A172 (cell line): ENCODE measurements at places on chromosomes 16 and 17. TPM values are rescaled to one million over a fixed set of nuclear protein-coding genes. Genes with fewer than 3 reads are reported as not detected.

DPEP3 gene
- total RNA-seq = not detected in 2 replicates

DNA sequence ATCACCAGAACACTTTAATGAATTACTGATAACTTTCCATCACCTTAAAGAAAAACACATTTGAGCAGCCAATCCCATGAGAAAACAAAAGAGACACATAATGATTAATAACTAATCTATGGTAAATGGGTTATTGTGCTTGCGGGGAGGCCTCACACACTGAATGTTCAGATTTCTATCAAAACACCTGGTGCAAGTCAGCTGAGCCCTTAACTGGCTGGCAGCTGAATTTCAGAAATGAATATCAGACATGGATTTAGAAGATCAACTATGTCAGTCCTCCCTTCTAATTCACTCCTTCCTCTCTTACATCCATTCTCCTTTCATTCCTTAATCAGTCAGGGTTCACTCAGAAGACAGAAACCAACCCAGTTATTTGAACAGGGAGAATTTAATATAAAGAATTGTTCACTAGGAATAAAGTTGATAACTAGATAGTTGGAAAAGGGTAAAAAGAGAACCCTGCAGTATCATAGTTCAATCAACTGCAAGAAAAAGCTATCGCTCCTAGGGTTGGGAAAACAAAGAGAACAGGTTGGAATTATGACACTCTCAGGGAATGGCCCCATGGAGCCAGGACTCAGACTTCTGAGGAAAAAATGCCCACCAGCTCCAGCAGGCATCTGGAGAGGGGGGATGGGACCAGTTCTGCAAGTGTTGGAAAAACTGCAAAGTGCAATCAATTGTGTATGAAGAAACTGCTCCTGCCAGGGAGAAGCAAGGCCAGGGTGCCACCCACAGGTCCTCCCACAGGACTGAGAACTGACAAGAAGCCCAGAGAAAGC lies 577.1 kb upstream of the CDH5 start:
- no peak for DNase-seq

C17orf67 gene
- total RNA-seq = 0.76 and 1.8 TPM in 2 replicates

CFAP97D1 gene
- 0.24 TPM in 1 of 2 replicates, not detected in the other for total RNA-seq

GRCh38 chr16:48524348-48525200 lies 85.4 kb downstream of the N4BP1 start:
- no peak for DNase-seq

DNA sequence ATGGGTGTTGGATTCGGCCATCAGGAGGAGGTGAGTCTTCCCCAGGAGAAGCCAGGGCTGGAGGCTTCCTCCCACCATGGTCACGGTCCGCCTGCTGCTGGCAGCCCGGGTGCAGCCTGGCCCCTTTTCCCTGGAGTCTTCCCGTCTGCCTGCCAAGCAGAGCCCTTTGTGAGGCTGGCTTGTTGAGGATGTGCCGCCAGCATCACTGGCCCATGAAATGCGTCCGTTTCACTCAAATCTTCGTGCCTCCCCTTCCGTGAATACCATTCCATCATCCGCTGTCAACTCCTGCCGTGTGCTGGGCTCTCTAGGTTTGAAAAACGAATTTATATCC lies 9.6 kb downstream of the VPS4A start:
- DNase-seq = no peak

GRCh38 chr17:2397247-2398171 lies 3.4 kb downstream of the MNT start:
- DNase-seq = no peak

DNA sequence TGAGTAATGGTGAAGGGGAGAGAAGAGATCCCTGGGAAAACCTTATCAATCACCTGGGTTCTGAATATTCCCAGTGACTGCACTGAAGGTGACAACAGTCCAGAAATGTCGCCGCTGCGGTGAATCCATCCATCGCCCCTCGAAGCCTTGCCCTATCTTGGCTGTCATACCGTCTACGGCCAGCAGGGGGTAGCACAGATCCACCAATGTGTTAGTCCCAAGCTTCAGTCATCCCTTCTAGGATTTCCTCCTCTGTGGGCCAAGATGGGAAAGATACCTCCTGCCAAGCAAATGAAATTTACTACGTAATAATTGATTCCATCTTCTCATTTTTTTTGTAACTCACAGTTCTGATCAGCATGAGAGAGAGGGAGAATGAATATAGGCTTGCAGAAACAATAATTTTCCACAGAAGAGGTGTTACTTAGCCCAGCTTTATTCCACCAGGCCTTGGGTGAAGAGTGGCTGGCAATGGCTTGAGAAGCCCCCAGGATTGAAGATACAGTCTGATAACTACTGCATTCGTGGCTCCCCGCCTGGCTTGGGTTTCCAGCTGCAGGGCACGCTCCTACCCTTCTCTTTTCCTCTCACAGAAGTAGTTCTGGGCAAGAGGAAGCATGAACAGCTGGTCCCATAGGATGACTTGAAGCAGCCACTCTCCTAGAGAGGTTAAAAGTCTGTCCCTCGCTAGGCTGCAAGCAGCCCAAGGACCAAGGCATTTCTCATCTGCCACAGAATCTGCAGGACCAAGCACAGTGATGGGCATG lies 2.6 kb upstream of the FMNL1 start:
- peak; percentile 75 for DNase-seq

- no peak for DNase-seq
Measured at GRCh38 chr17:45226576-45226975, 4.9 kb downstream of the FMNL1 start.

TMIGD1 gene
- not detected in 2 replicates for total RNA-seq

- peak; percentile 80 for DNase-seq
Measured at GRCh38 chr16:50266337-50267091, at the start of gene ADCY7. Gene ADCY7, plus strand, starts transcription at chr16:50266551. Its CDS starts 21,629 bp downstream, at chr16:50288180.

GRCh38 chr17:29214215-29215146 lies 32.2 kb upstream of the CRYBA1 start:
- no peak for DNase-seq

DNA sequence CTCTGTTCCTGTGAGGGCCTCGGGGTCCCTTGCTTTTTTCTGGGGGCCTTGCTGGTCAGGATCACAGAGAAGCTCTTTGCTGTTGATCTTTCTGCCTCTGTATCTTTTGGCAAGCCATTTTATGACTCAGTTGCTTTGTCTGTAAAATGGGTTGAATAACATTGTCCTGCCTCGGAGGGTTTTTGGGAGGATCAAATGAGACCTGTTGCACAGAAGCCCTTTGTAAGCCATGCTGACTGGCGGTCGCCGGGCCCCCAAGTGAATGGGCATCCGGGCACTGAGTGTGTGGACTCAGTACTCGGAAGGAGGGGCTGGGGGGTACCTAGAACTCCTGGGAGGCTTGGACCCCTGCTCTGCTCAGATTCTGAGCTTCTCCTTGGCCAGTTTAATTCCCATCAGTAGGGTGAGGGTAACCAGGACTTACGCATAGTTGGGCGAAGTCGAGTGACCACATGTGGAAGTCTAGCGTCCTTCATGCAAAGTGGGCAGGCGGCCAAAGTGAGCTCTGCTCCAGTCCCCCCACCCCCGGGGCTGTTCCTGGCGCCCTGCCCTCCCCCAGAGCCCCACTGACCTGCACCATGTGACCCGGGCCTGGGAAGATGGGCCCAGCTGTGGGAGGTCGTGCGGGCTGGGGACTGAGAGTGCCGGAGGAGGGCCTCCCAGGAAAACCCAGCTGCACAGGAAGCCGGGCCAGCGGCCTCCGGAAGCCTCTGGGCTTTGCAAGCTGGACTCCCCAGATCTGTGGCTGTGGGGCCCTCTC lies 284.0 kb downstream of the SEC14L1 start:
- peak; percentile 86 for DNase-seq

GRCh38 chr17:2695243-2695960 lies 16.2 kb downstream of the CLUH start:
- DNase-seq = no peak

QRICH2 gene
- total RNA-seq = 2.1 and 2.8 TPM in 2 replicates

DNA sequence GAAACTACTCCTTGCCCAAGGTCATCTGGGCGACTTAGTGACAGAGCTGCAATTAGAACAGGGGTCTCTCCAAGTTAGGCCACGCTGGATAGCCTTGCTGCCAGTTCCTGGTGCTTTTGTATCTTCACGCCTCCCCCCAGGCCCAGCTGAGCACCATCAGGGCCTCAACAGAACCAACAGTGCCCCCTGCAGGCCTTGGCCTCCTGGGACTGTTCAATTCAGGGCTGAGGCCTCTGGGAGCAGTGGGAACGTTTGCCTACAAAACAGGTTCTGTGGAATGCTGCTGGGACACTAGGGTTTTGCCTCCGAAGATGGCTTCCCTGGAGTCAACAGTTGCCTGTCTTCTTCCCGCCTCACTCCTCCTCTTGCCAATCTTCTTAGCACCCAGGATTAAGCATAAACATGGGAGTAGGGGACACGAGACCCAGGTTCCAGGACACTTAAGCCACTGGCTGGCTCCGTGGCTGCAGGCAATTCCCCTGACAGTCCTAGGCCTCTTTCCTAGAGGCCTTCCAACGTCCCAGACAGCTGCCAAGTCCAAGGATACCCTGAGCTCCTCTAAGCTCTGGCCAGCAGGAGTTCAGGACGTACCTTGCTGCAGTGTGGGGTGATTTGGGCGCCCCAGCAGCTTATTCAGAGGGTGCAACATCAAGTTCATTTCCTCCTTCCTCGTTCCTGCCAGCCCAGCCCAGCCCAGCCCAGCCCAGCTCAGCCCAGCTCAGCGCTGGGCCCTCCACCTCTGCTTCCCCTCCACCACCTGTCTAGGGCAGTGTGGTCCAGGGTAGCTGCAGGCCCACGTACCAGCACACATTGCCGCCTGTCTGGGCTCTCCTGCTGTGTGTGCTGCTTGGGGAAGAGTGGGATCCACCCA lies 246.6 kb upstream of the RPL38 start:
- peak; percentile 50 for DNase-seq

CTRB2 gene
- total RNA-seq = not detected in 2 replicates

- peak; percentile 85 for DNase-seq
Measured at GRCh38 chr17:7988750-7989178, 13.7 kb upstream of the GUCY2D start.

GRCh38 chr17:76139801-76140660 lies 1.0 kb downstream of the FOXJ1 start:
- no peak for DNase-seq

DNA sequence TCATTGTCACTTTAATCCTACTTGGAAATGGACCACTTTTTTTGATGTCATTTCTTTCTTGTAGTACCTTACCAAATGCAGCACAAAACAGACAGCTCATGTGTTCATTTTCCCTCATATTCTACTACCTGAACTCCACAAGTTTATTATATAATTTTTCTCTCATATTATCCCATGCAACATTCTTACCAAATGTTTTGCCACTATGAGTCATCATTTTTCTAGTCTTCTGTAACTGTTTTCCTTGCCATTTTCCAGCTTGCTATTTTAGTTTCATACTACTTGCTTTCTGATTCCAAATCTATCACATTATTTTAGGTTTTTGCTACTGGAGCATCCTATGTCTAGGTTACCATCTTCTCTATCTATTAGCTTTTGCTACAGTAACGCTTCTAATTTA lies 332.7 kb downstream of the ZFHX3 start:
- no peak for DNase-seq

DNA sequence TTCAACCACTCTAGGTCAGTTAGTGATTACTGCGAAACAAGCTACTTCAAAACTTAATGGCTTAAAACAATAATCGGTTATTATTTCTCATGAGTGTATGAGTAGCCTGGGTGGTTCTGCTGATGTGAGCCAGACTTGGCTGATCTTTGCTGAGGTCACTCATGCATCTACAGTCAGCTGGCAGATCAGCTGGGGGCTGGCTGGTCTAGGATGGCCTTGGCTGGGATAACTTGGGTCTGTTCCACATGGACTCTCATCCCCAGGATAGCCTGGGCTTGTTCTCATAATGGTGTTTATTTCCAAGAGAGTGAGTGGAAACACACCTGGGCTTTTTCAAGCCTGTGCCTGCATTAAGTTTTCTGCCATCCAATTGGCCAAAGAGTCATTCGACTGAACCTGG lies 13.0 kb downstream of the CCDC182 start:
- DNase-seq = no peak

GRCh38 chr17:17258998-17259397 lies 22.0 kb upstream of the FLCN start:
- DNase-seq = no peak

SLC16A6 gene
- 0.48 and 5.3 TPM in 2 replicates for total RNA-seq

TEKT5 gene
- not detected in 2 replicates for total RNA-seq

GRCh38 chr16:25035494-25036405 lies 20.6 kb upstream of the ARHGAP17 start:
- DNase-seq = peak; percentile 78

CCL18 gene
- total RNA-seq = not detected in 2 replicates

GRCh38 chr16:12366313-12366712 lies 389.8 kb downstream of the SNX29 start:
- DNase-seq = no peak

DNA sequence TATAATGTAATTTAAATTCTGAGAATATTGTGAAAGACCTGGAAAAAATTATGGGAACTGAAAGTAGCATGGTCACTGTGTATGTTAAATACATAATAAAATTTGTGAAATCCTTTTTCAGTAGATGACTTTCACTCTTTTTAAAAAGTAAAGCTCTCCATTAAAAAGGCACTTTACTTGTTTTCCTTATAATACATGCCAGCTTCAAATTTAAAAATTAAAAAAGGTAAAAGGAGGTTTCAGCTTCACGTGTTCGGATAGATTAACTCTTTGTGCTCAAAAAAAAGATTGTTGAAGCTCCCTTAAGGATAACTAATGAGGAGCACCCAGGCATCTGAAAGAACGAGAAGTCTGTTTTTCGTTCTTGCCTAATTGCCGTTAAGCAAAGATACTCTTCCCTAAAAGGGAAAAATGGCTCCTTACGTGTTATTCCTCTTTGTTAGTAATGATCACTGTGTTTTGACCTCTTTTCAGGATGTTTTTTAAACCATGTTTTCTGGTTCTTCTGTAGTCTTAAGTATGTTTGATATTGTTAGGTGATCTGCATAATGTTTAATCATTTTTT lies 87.8 kb downstream of the TUBD1 start:
- DNase-seq = peak; percentile 72

DNA sequence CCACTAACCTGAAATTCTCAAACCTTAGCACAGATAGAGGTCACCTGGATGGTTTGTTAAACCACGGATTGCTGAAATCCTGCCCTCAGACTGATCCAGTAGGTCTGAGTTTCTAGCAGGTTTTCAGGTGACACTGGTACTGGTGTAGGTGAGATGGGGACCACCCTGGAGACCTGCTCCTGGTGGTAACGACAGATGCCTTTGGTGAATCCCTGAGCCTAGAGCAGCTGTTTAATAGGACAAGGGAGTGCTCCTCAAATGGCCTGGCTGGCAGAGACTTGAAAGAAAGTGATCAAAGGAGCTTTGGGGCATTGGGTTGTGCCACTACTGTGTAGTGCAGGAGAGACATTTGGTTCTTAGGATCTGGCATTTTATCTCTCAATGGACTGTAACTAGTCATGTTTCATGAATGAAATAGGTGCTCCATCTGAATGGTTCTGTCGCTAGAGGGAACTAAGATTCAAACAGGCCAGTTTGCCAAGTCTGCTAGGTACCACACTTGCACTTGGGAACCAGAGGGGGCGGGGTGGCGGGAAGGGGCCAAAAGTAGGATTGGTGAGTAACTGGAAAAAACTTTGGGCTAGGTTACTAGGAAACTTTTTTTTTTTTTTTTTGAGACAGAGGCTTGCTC lies 2.9 kb upstream of the IFI35 start:
- DNase-seq = peak; percentile 80

GRCh38 chr16:68664297-68664696 lies 19.2 kb downstream of the CDH3 start:
- no peak for DNase-seq
